NCI-H2171 (cell line): ENCODE measurements at places on chromosomes 1 and 21.

GRCh38 chr1:83497563-83497962 is 501.4 kb downstream of the TTLL7 start:
- DNase-seq, result no peak

DNA sequence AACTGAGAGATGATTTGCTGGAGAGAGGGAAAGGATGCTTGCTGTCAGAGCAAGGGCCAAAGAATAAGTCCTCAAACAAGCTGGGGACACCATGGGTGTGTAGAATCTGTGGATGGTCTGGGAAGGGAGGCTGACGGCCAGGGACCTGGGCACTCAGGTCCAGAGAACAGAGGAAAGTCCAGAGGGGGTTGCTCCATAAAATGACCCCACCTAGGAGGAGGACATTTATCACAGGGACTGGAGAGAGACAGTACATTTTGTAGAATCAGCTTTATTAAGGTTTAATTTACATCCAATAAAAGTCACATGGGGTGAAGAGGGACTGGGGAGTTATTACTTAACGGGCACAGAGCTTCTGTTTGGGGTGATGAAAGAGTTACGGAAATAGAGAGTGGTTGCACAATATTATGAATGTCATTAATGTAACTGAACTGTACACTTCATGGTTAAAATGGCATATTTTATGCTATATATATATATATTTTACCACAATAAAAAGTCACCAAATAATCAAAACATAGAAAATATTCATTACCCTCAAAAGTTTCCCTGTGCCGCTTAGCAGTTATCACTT is 73.0 kb upstream of the ABCD3 start:
- DNase-seq, result no peak

DNA sequence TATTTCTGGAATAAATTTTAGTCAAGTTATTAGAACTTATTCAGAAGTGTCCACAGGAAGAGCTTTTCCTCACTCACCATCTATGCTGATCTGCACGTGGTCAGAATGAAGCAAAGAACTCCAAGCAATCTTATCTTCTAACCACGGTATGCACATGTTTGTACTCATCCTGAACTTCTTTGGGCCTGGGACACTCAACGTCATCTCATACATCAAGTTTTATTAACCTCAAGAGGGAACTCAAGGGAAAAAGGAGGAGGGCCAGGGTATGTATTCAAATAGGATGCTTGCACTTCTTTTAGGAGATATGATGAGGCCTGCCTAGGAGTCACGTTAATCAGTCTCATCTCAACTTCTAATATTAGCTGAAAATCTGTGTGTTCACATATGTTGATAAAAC is 142.5 kb downstream of the C1orf94 start:
- no peak for DNase-seq

GRCh38 chr1:6427441-6428390 is 3.1 kb downstream of the ESPN start:
- DNase-seq, result no peak

GRCh38 chr1:36802018-36802417 is 232.3 kb downstream of the GRIK3 start:
- DNase-seq, result no peak

DNA sequence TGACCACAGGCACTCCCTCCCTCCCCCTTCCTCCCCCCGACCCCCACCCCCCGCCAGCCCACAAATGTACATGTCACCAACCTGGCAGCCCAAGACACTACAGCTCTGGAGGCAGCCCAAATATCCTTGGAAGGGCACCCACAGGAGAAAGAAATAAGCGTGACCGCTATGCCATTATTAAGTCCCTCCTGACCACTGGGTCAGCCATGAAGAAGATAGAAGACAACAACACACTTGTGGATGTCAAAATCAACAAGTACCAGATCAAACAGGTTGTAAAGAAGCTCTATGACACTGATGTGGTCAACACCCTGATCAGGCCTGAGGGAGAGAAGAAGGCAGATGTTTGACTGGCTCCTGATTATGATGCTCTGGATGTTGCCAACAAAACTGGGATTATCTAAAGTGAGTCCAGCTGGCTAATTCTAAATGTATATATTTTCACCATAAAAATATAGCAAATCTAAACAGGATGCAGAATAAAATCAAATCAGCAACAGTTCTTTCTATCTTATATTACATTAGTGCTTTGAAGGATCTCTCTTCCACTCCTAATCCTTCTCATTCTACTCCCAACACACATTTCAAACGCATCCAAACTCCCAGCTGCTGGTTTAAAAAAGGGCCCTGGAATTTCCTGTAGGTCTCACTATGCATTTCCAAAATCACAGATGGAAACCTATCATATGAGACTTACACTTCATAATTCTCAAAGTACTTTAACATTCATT is 77.4 kb upstream of the SLFNL1 start:
- DNase-seq, result no peak

GRCh38 chr21:33801424-33802405 is 113.9 kb downstream of the ATP5PO start:
- DNase-seq, result peak; percentile 89
